Mesenchymal stem cell (in vitro differentiated cells and primary cell): ENCODE measurements at places on chromosomes 3 and 15.

GRCh38 chr3:108410531-108410984, 99.8 kb downstream of the MYH15 start:
- DNase-seq: no peak

GRCh38 chr3:115836944-115837343, 213.6 kb downstream of the GAP43 start:
- peak; percentile 16 for DNase-seq

- DNase-seq: no peak
Observed at GRCh38 chr3:53122933-53123305, 7.3 kb downstream of the RFT1 start.

DNA sequence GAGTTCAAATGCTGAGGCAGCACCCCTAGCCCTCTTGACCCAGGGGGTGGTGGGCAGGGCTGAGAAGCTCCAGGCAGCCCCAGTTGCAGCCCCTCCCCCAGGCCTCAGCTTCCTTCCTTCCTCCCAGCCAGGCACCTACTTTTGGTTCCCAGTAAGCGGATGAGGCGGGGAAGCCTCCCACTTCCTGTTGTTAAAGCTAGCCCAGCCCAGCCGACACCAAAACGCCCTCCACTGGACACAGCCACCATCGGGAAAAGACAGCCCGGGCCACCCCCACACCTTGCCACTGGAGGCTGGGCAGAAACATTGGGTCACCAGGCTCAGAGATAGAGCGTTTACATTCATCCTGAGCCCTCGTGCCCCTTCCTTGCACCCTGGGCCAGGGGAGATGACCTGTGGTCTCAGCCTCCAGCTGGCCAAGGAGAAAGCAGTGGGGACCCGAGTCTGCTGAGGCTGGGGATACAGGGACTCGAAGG, 3.5 kb downstream of the DUSP7 start:
- DNase-seq: peak; percentile 86

DNA sequence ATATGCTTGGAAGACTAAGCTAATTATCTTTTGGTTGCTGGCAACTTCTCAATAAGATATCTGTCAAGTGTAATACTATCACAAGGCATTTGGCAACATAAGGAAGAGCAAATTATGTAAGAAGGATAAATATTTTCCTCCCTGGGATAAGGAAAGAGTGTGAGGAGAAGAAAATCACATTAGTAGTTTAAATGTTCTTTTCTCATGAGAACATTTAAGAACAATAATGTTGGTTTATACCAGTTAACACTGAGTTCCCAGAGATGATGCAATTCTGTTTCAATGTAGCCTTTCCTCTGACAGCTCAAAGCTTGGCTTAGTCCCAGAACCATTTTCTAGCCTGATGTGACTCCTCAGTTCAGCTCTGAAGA, 66.1 kb upstream of the NPHP3 start:
- DNase-seq: peak; percentile 48

- DNase-seq: no peak
Observed at GRCh38 chr15:72070817-72071447, 47.0 kb downstream of the MYO9A start.
